Fibroblast of upper back skin (primary cell): ENCODE measurements at places on chromosomes 1 and 21.
A peak's percentile ranks its signal among the peaks of the same experiment; 100 is the strongest.

DNA sequence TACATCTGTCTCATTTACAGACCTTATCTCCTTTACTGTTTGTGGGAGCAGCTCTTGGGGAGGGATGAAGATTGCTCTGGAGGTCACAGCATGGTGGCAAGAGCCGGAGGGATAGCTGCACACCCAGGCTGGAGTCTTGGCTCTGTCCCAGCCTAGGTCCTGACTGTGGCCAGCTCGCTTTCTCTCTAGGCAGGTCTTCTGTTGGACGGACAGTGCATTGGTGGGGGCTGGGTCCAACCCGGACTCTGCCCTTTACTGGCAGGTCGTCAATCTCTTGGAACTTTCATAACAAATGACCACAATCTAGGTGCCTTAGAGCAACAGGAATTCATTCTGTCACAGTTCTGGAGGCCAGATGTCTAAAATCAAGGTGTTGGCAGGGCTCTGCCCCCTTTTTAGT lies 319.8 kb upstream of the C1orf174 start:
- DNase-seq, result no peak

- no peak for DNase-seq
Observed at GRCh38 chr1:31866450-31867032, 50.7 kb upstream of the SPOCD1 start.

- no peak for DNase-seq
Observed at GRCh38 chr21:35857095-35857494, 203.2 kb downstream of the SETD4 start.

DNA sequence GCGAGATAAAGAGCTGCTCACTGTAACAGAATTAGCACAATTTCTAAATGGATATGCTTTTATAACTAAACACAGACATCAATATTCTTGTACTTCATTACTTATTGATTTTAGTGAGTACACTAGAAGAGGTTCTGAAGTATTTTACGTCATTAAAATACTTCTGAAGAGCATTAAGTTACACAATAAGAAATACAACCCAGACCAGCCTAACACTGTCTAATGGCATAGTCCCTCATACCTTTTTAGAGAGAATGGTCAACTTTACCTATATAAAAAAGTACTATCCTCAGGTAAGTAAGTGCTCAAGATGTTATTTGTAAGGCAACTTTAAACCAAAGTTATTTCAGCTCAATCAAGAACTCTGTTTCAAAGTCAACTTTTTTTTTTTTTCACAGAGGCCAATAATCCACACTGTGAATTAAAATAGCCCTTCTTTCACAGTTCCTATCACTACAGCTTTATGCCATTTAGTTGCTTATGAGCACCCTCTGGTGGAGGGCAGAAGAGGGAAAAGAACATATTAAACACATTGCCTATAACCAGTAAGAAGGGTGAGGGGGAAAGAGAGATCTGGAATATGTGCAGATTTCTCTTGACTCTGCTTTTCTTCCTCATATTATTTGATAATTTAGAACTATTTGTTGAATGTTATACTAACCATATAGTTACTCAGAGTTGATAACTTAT lies 182.1 kb upstream of the DMRTA2 start:
- DNase-seq, result peak; percentile 39

DNA sequence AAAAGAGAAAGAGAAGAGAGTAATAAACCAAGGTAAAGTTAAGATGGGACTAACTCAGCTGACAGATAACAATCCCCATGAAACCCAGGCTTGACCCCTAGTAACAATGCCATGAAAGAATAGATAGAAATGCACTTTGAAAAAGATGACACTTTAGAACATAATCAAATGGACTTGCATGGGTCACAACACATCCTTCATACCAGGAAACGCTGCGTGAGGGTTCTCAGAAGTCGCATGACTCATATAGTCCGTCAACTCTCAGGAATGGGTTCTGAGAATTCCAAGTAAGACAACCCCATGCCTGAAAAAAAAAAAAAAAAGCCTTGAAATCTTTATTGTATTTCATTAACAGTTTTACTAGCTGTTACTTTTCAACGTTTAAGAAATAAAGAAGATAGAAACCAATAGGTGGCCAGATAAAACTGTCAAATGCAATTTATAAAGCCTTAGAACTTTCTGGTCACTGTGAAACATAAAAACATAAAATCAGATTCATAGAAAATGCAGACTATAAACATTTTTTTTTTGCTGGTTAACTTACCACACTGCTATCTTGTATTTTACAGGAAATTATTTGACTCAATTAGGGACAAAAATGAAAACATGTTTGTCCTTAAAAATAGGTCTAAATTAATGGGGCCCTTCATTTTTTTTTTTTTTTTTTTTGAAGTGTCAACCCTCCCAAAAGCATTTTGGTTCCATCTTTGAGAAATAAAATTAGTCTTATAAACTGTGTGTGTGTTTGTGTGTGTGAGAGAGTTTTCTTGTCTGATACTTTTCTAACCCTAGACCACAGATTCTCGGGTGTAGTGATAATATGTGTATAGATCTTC lies 202.1 kb downstream of the NCAM2 start:
- DNase-seq, result peak; percentile 99

DNA sequence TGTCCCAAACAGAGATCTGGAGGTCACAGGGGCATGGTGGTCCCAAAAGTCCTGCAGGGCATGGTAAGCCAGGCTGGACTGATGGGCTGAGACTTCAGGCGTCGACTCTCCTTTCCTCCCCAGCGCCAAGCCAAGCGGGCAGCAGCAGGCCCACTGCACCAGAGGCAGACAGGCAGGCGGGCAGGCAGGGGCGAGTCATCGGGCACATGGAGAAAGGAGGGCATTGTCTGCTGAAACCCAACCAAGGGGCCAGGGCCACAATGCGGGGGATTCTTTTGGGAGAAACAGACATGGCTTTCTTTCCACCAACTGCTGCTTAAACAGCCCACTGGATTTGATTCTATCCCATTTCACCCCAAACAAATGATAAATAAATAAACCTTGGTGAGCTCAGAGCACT lies 46.2 kb downstream of the TRABD2B start:
- no peak for DNase-seq

DNA sequence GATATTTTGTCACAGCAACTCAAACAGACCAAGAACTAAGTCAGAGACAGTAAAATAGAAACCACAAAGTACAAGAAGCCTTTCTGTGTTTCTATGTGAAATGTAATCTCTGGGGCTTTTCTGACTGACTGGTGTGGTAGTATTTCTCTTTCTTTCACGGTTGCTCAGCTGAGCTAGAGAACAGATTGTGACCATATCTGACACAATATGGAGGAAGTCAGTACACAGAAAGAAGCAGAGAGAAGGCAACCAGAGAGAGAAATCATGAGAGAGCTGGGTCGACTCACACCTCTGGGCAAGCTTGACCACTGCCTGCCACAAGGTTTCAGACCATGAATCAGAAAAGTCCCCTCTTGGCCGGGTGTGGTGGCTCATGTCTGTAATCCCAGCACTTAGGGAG lies 208.9 kb upstream of the GREM2 start:
- DNase-seq, result no peak

DNA sequence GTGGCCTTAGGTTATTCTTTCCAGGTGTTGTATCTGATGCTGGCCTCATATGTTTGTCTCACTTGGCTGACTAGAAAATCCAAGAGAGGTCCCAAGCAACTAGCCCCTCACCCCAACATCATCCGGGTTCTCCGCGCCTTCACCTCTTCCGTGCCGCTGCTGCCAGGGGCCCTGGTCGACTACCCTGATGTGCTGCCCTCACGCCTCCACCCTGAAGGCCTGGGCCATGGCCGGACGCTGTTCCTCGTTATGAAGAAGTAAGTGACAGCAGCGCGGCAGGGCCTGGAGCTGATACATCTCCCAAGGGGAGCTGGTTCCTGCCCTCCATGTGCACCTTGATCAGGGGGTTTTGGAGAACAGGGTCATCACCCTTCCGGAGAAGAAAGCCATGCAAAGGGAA lies 11.2 kb downstream of the PINK1 start:
- DNase-seq, result no peak

DNA sequence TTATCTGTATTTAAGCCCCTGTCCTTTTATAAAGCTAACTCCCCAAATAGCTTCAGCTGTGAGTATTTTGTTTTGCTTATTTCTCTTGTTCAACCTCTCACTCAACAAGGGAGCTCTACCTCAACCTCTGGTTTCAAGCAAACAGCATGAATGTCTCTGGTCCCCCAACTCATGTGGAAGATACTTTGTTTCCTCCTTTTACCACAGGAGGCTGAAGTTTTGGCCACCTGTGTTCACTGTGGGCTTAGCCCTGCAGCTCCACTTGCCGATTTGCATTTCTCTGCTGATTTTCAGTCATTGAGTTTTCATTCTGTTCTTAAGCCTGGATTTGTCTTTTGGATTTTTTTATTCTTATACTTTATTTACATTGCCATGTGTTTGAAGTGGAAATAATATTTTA lies 613.1 kb downstream of the USP25 start:
- DNase-seq, result no peak

GRCh38 chr1:236206548-236206947 lies 64.2 kb downstream of the GPR137B start:
- DNase-seq, result no peak

DNA sequence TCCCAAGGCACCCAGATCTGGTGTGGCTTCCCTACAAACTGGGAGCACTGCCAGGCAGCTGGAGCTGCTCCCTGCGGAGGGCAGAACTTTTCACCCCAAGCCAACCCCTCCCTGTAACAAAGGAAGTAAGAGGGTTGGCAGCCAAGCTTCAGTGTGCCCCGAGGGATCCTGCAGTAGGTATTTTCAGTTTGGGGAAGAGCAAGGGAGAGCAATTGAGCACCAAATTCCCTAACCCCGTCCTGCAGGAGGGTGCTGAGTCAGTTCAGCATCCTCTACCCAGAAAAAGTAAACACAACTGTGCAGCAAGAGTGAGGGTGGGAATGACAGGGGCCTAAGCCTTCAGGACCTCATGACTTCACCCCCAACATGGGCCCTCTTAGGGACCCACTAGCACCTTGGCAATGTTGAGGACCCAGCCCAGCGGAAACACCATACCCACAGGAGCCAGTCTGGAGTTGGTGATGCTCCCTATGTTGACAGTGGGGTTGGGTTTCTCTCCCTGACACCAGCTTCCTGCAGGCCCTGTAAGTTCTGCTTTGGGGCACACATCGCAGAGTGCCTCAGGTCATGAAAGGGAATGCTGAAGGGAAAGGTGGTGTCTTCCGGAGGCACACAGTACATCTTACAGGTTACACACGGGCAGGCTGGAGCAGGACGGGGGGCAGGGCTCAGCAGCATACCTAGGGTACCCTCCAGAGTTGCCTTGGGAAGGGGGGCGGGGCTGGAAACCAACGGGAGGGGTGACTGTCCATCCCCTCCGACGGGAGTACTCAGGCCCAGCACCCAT lies 14.8 kb downstream of the SH3BP5L start:
- peak; percentile 11 for DNase-seq

DNA sequence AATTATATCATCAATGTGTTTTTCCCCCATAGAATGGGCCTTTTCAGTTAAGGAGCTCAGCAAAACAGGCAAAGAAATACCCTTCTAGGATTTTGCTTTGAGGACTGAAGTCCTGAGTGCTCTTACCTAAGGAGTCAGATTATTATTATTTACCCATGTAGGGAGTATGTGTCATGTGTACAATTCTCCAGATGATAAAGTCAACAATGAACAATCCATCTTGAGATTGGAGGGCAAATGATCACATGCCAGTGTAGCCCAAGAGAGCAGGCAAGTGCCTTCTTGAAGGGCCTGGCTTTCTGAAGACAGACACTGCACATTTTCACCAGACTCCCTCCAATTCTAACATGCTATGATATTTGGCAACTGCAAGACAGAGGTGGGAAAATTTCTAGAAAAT lies 159.7 kb downstream of the PCNX2 start:
- DNase-seq, result no peak

GRCh38 chr1:228980232-228980937 lies 245.1 kb downstream of the RHOU start:
- DNase-seq, result no peak

GRCh38 chr1:221869779-221870178 lies 127.9 kb upstream of the DUSP10 start:
- peak; percentile 78 for DNase-seq

DNA sequence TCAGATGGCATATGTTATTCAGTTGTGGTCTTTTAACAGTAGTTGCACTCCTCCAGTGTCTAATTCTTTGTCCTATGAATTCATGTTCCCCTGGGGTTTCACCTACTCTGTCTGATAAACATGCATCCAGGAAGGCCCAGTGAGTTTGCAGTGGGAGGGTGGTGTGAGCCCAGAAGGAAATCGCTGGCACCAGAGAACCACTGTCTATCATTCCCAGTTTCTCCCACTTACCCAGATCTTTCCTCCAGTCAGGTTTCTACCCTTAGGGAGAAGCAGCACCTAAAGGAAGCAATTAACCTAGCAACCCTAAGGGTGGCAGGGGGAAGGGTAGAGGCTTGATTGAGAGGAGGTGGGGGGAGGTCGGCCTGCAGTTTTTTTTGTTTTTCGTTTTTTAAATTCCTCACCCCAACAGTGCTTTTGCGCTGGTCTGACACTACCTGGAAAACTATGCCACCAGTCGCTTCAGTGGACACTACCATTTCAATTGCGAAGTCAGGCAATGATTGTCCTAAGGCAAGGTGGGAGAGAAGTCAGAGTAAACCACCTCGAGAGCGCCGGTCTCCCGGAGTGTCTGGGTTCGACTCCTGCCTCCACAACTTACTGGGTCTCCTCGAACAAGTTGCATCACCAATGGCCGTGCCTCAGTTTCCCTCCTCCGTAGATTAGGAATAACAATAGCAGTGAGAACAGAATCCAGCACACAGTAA lies 766 bp upstream of the SLC44A3 start:
- no peak for DNase-seq

DNA sequence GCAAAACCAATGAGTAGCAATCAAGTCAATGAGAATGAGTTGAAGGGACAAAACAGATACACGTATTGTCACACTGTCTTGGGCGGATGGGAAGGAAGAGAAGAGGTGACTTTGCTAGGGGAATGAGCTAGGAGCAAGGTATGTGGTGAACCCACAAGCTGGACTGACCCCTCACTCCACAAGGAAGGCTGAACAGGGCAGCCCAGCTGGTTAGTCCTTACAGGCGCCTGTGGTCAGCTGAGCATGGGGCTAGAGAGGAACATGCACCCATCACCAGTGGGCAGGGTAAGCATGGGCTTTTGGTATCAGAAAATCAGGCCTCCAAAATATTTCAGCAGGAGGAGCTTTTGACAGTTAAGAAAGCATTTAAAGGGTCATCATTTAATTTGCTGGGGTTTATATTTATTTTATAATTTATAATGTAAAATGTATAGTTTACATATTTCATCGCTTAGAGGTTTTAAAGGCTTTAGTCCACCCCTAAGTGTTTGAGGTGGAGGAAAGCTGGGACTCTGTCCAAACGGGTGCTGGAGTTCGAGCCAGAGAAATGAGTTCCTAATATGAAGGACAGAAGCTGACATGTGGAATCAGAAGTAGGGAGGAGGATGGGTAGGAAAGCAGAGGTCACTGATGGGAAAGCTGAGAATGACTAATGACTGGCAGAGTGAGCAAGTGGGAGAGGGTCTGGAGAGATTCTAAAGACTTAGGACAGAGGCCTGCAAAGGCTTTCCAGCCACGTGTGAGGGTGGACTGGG lies 22.0 kb upstream of the ACBD6 start:
- DNase-seq, result no peak

- peak; percentile 65 for DNase-seq
Observed at GRCh38 chr21:33767236-33767635, 124.9 kb downstream of the ITSN1 start.

GRCh38 chr1:171506525-171507304 lies 21.4 kb downstream of the PRRC2C start:
- peak; percentile 10 for DNase-seq
